A549 treated with AZD2906 at 1 μM for 4 hours (cell line): ENCODE measurements at places on chromosomes 2 and 18. TPM values are rescaled to one million over a fixed set of nuclear protein-coding genes. Genes with fewer than 3 reads are reported as not detected.

The ZNF2 gene
- total RNA-seq = 2.9 to 4.6 TPM (median 3.4 TPM) in 5 replicates

The RGPD8 gene
- 2.2 to 3.8 TPM (median 2.6 TPM) in 5 replicates for total RNA-seq

The ANKRD44 gene
- total RNA-seq = 1.4 to 3.2 TPM (median 2.2 TPM) in 5 replicates

The PIGN gene
- 7.6 to 9.8 TPM (median 8.7 TPM) in 5 replicates for total RNA-seq

The TMEM247 gene
- not detected in 5 replicates for total RNA-seq

The TUBA3E gene
- 5.2 to 8.8 TPM (median 6.9 TPM) in 5 replicates for total RNA-seq

The KHK gene
- 7.2 to 11.4 TPM (median 9.8 TPM) in 5 replicates for total RNA-seq
